Stimulated activated naive CD8-positive, alpha-beta T cell treated with anti-CD3 and anti-CD28 coated beads, Interleukin-15, amount 100 ng/mL, for 72 hours (primary cell): ENCODE measurements at places on chromosomes 6 and 20.

- DNase-seq: no peak
These were observed 235.1 kb upstream of the UFL1 start for GRCh38 chr6:96286503-96286902.

DNA sequence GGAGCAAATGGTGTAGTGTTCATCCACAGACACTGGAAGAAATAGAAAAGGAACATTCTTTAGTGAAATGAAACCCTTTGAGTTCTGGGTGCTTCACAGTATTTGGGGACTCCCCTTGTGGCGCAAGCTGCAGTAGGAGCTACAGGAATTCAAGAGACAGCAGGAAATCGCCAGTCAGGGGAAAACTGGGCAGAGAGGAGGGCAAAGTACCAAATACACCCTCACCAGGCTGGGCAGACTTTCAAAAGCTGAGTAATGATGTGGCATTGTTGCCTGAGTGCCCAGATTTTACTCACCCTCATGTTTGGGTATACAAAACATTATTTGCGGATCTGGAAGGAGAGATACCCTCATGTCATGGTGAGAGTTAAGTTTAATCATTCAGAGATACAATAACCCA lies 97.9 kb downstream of the SOD2 start:
- DNase-seq: no peak

GRCh38 chr6:2021713-2022125 lies 223.7 kb downstream of the GMDS start:
- no peak for DNase-seq

- DNase-seq: no peak
These were observed 144.9 kb upstream of the OLIG3 start for GRCh38 chr6:137638926-137639706.

GRCh38 chr20:61123751-61124368 lies 128.2 kb upstream of the CDH4 start:
- DNase-seq: no peak
